ENCODE measurements at places on chromosomes 2 and 18. TPM values are rescaled to one million over a fixed set of nuclear protein-coding genes. Genes with fewer than 3 reads are reported as not detected.

GRCh38 chr2:46865181-46865970, 50.2 kb downstream of the MCFD2 start:
- no peak for DNase-seq

Gene ANTXR1
- 196 TPM for total RNA-seq

DNA sequence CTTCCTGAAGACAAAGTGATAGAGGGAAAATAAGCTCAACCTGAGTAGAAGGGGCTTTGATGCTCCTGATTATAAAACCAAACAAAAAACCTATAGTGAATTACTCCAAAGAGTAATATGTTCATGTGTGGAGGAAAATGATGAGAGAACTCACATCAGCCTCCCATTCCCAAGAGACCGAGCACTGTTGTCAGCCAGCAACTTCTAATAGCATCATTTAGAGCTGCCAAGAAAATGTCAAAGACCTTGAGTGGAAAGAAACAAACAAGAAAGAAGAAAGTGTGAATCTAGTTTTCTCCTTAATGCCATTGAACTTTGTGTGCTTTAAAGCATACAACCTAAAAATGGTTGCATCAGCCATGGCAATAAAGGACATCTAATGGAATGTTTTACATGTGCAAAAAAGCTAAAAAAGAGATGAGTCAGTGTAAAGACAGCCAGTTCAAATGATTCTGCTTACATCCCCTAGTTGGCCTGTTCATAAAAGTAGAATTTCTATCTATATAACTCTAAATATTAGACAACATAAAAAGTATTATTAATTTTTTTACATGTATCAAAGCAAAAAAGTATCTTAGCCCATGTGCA, 1066.2 kb downstream of the TDRD15 start:
- DNase-seq = no peak

- DNase-seq = no peak
Observed at GRCh38 chr2:229777716-229778115, 63.4 kb upstream of the DNER start.

DNA sequence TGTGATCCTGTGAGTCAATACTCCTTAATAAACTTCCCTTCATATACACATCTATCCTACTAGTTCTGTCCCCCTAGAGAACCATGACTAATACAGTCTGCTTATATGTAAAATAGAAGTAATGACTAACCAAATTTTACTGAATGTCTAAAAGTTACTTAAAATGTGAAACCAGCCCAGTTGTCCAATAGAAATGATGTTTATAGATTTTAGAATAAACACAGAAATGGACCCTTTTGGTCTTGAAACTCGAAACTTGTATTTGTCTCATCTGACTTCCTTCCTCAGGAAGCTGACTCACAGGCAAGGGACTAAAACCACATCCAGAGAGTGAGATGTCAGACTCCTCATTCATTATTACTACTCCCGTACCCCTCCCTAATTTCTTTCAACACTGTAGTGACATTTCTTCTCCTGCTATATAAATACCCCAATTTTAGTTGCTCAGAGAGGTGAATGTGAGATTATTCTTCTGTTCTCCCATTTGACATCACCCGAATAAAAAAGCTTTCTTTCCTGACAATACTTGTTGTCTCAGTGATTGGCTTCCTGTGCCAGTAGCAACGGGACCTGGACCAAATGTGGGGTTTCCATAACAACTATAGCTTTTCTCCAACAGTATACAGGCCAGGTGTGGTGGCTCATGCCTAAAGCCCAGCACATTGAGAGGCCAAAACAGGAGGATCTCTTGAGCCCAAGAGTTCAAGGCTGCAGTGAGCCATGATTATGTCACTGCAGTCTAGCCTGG, 486.0 kb downstream of the ERBB4 start:
- no peak for DNase-seq

DNA sequence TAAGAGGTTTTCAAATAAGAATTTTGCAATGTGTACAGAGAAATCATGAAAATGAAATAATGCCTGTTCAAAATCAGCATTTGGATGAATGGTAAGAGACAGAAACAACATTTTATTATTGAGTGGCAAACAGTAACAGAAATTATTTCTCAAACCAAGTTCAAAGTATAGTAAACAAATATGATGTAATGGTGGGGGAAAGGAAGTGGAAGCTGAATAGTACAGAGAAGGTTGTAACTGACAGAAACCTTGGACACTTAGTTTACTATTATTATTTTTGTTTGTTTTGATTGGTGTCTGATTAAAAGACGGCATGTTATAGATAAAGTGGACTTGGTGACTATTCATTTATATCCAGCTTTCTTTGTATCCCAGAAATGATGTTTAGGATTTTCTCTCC, 1637.4 kb upstream of the ACVR2A start:
- no peak for DNase-seq

DNA sequence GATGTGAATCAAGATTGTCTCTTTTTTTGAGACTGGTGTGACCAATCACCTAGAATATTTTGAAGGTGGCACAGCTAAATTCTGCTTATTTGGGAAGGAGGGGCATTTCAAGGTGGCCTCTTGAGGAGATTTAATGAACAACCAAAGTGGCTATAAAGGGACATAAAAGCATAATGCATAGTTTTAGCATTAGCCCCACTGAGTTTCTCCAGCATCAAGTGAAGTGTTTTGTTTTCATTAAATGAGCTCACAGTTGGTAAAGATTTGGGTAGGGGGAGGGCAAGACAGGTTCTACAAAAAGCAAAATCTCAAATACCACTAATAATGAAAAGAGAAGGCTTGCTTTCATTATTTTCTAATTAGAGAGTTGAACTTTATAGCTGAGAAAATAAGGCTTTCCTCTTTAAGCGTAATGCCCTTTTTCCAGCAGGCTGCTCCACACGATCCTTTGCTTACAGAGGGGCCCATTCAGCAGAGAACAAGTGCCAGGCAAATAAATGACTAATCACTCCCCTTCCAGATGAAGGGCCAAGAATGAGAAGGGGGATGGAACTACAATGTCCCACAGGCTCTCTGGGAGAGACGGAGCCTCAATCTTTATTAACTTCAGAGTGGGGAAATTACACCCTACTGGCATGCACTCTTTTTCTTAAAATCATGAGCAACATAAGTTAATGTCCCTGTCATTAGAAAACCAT, 35.9 kb downstream of the LHCGR start:
- no peak for DNase-seq

DNA sequence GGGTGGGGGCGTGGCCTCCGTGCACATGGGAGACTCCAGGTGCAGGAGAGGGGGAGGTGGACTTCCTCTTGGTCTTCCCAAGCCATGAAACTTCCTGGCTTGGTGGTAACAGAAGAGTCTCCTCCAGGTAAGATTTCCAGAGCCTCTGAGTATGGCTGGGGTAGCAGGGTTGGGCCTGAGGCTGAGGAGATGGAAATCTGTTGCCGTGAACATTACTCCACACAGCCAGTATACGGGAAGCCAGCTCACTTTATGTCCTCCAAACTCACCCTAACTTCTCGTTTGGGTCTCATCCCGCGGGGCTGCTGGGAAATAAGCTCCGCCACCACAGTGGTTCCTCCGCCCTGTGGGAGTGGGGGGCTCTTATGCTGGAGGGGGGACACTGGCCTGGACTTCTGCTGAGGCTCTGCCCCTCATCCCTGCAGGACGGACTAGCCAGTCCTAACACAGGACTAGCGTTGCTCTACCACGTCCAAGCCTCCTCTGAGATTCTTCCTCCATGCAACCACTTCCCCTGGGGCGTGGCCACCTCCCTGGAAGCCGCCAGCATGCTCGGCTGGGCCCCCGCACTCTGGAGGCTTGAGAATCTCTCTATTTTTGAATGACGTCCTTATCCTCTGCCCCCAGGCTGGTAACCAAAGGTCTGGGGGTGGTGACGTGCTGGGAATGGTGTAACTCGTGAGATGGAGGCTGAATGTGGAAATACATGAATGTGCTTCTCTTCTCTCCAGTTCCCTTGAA, 777 bp upstream of the RAB17 start:
- DNase-seq = no peak

Gene CYP1B1
- total RNA-seq = 5.4 TPM

Gene POTEC
- total RNA-seq = not detected

Gene FZD7
- 18.4 TPM for total RNA-seq

DNA sequence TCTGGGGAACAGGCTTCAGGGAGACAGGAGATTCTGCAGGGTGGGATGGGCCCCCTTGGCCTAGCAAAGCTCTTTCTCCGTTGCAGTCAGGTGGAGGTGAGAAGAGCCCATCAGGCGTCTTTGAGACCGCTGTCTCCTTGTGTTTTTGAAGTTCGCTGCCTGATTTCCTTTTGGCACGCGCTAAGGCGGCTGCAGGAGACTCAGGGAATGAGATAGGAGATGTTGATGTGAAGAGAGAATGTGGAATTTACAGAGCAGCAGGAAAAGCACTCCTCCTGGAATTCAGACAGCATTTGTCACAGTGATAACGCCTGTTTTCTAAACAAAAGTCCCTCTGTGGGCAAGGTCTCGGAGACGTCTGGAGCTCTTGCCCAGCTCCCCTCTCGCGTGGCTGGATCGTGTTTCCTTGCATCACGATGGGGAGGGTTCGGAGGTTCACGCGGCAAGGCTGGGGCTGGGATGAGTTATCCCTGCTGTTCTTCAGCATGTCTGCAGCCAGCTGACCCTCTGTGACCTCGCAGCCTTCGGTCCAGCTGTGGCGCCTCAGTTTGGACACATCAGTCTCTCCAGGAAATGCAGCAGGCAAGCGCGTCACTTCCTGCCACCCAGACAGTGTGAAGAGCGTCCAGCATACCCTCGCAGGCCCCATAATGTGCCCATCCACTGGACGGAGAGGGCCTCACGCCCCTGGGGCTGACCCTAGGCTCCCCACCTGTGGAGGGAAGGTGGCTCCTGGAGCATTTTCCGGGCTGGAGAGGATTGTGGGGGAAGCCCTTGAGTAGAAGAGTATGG, 30.2 kb downstream of the GLI2 start:
- DNase-seq = peak; percentile 98

Gene IHH
- total RNA-seq = 0.36 TPM

- DNase-seq = no peak
Observed at GRCh38 chr18:75304678-75305557, 94.3 kb downstream of the TSHZ1 start.

DNA sequence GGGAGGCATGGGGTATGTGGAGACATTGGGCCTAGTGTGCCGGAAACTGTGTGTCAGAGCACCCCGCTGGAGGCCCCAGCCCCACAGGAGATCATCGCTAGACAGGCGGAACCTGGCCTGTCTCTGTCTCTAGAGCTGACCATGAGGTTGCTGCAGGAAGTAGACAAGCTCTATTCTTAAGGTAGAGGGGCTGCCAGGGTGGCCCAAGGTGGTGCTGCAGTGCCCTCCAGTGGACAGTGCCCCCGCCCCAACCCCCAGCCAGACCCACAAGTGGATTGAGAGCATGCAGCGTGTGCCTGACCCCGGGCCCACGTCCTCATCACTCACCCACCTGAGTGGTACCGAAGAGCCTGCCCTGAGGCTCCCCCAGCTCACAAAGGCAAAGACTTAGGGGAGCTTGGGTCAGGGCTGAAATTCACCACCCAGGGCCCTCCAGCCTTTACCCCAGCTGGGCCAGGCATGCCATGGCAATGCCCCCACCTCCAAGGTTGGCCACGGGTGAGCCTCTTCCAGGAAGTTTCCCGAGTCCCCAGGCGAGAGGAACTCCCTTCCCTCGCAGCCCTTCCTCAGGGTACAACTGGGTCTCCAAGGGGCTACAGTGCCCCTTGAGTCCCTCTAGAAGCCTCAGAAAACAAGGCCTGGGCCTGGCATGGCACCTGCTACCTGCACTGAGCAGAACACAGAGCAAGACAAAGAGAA, 155.0 kb downstream of the TTC32 start:
- no peak for DNase-seq

DNA sequence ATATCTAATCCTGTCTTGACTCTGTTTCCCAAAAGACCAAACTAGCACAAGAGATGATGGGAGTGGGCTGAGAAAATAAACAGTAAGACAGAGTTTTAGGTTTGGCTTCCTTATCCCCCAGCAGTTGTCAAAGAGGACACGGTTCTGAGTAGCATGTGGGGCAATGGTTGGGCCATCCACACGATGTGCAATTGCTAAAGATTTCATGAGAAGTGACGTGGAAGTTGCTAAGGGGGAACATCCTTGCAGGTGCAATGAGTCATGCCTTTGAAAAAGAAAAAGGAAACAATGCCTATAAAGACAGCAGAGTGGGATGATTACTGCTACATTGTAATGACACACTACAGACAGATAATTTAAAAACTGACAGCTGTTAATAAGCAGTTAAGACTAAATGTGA, 1395.8 kb downstream of the LRP1B start:
- DNase-seq = no peak

Measured in ovary (tissue), 10 donors.